NCI-H2081 treated with DMSO at 0.1 percent for 48 hours (cell line): ENCODE measurements at places on chromosomes 16 and 17.

- DNase-seq = no peak
Measured at GRCh38 chr16:12925026-12925800, 23.8 kb downstream of the SHISA9 start.

- DNase-seq = no peak
Measured at GRCh38 chr17:19410091-19410490, 941 bp upstream of the RNF112 start.

DNA sequence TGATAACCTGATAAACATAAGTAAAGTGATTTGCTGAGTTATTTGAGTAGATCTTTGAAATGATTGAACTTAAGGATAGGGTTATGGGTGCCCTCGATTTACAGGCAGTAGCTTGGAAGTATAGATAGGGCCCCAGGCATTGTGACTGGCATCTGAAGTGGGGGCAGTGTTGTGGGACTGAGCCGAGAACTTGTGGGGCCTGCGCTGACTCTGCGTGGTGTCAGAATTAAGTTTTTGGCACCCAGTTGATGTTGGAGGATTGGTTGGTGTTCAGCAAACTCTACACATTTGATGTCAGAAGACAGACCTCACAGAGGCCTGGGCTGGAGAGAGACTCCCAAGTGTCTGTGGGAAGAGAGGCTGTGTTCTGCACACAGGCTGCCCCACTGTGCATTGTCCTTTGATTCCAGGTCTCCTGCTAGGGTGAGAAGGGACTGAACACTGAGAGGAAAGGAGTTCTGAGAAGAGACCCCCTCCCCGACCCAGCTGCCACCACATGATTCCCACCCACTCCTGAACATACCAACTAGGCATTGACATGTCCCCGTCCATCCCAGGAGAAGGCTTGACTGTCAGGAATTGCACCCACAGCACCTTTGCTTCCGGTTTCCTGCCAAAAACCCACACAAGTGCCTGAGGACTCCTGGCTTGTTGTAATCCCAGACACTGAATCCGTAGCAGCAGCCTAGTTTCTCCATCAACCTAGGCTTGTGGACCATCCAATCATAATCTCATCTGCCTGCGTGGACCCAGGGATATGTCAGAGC lies 4.5 kb downstream of the ZNF267 start:
- DNase-seq = no peak

DNA sequence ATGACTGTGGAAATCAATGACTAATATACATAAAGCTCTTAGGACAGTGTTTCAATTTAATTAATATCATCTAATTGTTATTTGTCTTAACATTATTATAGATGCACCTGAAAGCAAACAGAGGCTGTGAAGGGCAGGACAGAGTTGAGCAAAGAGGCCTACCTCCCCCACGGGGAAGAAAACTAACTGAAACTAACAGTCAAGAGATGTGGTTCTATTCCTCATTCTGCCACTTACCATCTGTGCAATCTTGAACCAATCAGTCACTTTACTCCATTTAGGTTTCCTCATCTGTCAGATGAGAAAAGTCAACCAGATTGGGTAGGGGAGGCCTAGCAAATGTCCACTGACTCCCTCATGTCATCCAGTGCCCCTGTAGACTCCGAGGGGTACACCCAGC lies 59.1 kb downstream of the C17orf67 start:
- DNase-seq = no peak

- no peak for DNase-seq
Measured at GRCh38 chr17:53088481-53088880, 734.2 kb upstream of the KIF2B start.

GRCh38 chr17:39339272-39339671 lies 62.2 kb downstream of the FBXL20 start:
- no peak for DNase-seq

DNA sequence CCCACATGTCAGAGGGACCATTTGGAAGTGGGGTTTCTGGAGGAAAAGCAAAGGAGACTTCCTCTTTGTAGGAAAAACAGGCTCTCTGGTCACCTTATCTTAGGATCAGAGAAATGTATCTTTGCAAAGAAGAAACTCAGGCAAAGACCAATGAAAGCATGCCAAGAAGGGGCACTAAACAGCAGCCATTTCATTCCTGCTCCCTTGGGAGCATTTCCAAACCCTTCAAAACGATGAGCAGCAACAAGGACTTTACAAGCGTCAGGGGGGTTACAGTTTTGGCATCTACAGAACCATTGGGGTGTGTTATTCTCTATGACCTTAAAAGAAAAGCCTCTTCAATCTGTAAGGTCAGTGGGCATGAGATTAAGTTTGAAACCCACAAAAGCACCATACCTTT lies 122.8 kb downstream of the SMG6 start:
- DNase-seq = no peak

DNA sequence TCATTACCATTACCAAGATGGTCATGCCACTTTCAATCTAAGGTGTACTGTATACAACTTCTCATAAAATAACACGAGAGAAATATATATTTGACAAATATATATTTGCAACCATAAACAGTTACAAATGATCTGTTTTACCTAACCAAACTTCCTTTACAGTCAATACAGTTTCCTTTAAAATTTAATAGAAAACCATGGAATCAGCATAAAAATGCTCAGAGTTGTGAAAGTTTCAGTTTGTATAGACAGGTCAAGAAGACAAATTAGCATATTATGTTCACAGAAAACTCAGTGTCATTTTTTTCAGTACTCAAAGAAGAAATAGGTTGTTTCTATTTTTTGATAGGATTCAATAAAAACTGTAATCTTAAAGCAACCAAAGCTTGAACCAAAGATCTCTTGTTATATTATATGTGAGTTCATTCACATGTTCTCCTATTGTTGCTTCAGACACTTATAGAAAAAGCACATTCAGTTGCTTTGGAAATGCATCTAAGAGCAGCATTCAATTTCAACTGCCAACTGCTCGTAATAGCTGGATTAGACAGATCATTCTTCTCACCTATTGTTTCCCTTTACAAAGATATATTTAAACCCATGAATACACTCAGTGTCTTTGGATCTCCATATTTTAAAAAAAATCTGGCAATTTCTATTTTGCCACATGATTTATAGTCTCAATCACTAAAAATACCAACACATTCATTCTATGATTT lies 15.1 kb downstream of the SSH2 start:
- no peak for DNase-seq

- DNase-seq = no peak
Measured at GRCh38 chr16:31094088-31094423, 541 bp downstream of the VKORC1 start.

DNA sequence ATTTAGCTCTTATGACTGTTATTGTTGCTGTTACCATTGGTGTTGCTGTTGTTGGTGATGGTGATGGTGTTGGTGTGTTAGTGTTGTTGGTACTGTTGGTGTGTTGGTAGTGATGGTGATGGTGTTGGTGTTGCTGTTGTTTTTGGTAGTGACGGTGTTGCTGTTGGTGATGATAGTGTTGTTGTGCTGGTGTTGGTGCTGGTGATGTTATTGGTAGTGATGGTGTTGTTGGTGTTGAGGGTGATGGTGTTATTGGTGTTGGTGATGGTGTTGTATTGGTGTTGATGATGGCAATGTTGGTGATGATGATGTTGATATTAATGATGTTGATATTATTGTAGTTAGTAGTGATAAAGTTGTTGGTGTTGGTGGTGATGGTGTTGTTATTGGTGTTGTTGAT lies 285.7 kb upstream of the FOXF1 start:
- DNase-seq = no peak

GRCh38 chr17:68612209-68612922 lies 11.2 kb upstream of the FAM20A start:
- DNase-seq = no peak

DNA sequence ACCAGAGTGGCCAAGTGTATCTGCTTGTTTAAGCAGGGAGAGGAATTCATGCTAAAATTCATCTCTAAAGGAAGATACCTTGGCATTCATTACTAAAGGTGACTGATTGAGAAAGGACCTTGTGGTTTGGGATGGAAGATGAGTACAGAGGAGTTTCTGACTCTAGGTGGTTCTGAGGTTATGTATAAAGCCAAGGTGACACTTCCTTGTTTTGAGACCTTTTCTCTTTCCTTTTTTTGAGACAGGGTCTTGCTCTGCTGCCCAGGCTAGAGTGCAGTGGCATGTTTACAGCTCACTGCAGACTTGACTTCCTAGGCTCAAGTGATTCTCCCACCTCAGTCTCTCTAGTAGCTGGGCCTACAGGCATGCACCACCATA lies 9.1 kb downstream of the ABHD15 start:
- no peak for DNase-seq

- peak; percentile 16 for DNase-seq
Measured at GRCh38 chr16:71230122-71230845, at the start of gene HYDIN. TSS of gene HYDIN (minus strand) at chr16:71230722. CDS start at chr16:71186895, 43,827 bp downstream.

DNA sequence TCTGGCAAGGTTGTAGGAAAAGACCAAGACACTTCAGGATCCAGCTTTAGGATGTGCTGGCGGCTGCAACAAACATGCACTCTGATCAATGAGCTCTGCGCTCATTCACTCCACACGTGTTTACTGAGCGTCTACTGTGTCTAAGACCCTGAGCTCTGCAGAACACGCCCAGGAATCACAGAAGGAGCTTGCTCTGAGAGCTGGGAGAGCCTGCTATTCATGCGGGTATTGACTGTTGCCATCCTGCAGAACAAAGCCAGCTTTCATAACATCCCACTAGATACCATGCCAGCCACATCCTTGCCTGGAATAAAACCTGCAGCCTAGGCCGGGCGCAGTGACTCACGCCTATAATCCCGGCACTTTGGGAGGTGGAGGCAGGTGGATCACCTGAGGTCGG lies 44.1 kb downstream of the NXN start:
- no peak for DNase-seq

DNA sequence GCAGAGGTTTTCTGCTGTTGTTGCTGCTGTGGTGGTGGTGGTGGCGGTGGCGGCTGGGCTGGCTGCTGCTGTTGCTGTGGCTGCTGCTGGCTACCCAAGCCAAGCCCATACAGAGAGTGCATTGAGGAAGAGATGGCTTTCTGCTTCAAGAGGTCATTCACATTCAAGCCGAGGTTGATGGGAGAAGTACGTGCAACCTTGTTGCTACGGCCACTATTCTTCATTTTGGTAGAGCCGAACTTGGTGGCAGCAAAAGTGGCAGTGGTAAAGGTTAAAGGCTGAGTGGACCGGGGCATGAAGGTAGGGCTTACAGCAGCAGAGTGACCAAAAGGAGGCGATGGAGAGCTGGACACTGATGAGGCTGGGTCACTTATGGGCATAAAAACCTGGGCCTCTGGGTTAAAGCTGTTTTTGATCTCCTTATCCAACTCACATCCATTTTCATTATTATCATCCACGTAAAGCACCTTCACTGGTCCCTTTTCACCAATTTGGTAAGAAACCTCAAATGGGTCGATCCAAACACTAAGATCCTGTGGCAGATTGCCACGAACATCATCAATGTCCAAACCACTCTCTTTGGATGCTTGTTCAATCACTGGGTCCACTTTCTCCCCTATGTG lies 2.8 kb downstream of the TOB1 start:
- DNase-seq = no peak

- DNase-seq = peak; percentile 19
Measured at GRCh38 chr17:14300575-14301278, at the start of gene HS3ST3B1. TSS of gene HS3ST3B1 (plus strand) at chr17:14301081. CDS start at chr17:14301519, 438 bp downstream.

DNA sequence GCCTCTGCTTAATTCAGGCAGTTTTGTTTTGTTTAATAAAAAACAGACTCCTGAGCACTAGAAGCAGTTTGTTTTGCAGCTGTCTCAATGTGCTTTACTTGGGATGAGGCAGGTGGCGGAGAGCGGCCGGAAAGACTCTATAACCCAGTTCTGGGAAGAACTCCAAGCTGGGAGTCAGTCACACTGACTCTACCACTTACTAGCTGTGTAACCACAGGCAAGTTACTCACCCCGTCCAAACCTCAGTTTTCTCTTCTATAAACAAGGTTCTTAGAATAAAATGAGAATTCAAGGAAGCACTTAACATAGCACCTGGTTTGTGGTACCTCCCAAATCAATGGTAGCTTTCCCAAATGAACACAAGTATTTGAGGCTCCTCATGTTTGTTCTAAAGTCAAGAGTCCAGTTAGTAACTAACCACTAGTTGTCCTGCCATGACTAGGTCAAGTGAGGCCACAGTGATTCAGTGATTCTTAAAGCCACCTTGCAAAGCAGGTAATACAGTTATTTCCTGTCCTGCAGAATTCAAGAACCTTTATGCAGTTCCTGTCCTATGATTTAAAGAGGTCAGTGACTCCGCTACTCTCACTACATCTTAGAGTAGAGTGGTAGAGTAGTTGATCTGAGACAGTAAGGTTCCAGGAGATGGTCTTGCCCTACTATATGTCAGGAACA lies 2.7 kb downstream of the TXNDC17 start:
- no peak for DNase-seq

- no peak for DNase-seq
Measured at GRCh38 chr17:55265311-55266021, 706 bp downstream of the HLF start.

GRCh38 chr17:72713701-72714100 lies 378.8 kb downstream of the SLC39A11 start:
- no peak for DNase-seq

GRCh38 chr16:72068930-72069329 lies 5.9 kb downstream of the HPR start:
- DNase-seq = no peak

DNA sequence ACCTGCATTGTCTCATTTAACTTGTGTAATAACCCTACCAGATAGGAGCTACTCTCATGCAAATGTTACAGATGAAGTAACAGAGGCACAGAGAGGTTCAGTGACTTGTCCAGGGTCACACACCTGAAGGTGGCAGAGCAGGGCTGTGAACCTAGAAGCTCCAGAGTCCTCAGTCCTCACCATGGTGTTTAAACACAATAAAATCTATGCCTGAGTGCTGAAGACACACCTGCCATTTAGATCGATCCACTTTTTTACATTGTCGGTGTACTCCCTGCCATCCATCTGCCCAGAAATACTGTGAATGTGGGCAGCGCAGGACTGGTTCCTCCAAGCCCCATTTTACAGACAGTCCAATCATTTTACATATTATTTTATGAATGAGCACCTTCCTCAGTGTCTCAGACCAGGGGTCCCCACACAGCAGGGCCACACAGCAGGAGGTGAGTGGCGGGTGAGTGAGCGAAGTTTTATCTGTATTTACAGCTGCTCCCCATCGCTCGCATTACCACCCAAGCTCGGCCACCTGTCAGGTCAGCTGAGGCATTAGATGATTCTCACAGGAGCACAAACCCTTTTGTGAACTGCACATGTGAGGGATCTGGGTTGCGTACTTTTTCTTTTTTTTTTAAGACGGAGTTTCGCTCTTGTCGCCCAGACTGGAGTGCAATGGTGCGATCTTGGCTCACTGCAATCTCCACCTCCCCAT lies 5.6 kb downstream of the IL4R start:
- DNase-seq = no peak

GRCh38 chr17:68435876-68436842 lies 21.1 kb downstream of the WIPI1 start:
- DNase-seq = peak; percentile 70

DNA sequence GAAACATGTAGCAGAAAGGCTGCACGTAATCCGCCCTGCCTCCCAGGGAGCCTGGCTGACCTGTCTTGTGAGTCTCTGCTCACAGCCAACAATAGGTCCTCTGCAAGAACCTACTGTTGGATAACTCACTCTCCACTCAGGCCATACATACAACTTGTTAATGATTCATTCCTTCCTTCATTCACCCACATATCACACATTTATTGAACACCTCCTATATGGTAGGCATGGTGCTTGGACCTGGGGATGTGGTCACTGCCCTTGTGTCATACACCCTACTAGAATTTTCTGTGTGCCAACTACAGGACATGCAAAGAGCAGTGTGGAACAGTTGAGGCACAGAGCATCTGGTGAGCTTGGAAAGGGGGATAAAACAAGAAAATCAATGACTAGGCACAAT lies 28.1 kb upstream of the HNF1B start:
- DNase-seq = no peak
